Fibroblast of skin of right quadriceps (primary cell): ENCODE measurements at places on chromosomes 2 and 18.
A peak's percentile ranks its signal among the peaks of the same experiment; 100 is the strongest.

- no peak for DNase-seq
These were observed 9.2 kb downstream of the HTR2B start for GRCh38 chr2:231115651-231116050.

DNA sequence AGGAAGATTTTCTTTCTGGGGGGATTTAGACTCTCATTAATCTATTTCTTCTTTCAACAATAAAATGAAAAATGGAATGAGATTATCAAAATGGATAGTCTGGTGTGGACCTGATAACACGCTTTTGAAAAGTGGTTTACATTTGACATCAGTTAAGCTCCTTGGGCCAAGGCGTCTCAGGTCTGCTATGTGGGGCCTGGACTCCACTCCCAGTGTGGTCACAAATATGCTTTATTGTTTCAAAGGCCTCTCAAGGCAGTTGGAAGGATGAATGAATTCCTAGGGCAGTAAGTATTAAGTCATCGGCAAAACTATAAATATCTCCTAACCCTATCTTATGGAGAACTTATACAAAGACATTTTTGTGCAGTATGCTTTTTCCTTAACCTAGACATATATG is 74.5 kb downstream of the ETAA1 start:
- peak; percentile 31 for DNase-seq

- DNase-seq = no peak
These were observed 94.6 kb upstream of the PPP1CB start for GRCh38 chr2:28656937-28657615.

GRCh38 chr2:28279371-28279770 is 113.3 kb upstream of the FOSL2 start:
- no peak for DNase-seq

- DNase-seq = peak; percentile 31
These were observed 9.3 kb upstream of the SCYGR5 start for GRCh38 chr2:227657199-227657845.

DNA sequence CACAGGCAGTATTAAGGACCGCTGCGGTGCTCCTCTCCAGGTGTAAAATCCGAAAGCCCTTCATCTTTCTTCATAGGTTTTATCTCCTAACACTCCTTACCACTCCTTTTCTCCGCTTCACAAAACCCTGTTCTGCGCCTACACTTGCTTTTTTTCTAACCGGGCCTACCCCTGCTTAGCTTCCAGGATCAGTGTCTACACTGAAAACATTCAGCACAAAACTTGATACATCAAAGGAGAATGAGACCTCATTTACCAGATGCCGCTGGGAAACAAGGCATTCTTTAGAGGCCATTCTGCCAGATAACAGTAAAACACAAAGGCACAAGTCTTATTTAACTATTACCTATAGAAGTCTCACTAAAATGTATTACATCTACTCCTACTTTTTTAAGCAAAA is 13.1 kb downstream of the CHST10 start:
- no peak for DNase-seq

- DNase-seq = no peak
These were observed 299.3 kb upstream of the GYPC start for GRCh38 chr2:126356631-126357030.

GRCh38 chr2:217906798-217907197 is 96.0 kb downstream of the TNS1 start:
- DNase-seq = no peak

- DNase-seq = no peak
These were observed 402.2 kb downstream of the CLIP4 start for GRCh38 chr2:29517413-29517812.

DNA sequence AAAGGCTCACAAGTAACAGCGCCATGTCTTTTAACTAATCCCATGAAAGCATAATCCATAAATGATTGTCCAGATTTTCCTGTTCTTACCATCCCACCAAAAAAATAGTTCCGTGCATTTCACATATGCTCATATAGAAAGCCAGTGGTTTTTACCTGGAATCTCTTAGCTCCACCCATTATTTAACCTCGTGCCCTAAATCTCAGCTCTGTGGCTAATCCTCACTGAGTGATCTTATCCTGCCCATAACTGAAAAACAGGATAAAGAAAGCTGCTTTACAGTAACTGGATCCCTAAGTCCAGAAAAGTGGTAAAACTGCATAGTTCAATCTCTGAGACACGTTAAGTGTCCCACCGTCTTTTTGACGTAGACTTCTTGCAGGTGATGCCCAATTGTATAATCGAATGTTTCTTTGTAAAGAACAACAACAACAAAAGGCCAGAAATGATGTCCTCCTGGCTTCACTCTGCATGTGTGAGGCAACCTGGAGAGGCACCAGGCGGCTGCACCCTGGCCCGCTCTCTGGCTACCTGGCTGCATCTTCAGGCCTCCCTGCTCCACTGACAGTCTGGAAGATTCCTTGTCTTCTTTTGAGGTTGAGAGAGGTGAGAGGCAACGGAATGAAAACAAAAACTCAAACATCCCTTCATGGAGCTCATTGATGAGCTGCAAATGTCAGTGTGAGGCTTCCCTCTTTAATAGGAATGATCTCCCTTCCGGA is 38.6 kb downstream of the FEZ2 start:
- DNase-seq = no peak
